ACHN (cell line): ENCODE measurements at places on chromosomes 12 and 14.

GRCh38 chr14:22513066-22513812, 75.8 kb downstream of the DAD1 start:
- no peak for DNase-seq

- no peak for DNase-seq
These were observed 3.5 kb downstream of the RAB15 start for GRCh38 chr14:64968651-64969050.

DNA sequence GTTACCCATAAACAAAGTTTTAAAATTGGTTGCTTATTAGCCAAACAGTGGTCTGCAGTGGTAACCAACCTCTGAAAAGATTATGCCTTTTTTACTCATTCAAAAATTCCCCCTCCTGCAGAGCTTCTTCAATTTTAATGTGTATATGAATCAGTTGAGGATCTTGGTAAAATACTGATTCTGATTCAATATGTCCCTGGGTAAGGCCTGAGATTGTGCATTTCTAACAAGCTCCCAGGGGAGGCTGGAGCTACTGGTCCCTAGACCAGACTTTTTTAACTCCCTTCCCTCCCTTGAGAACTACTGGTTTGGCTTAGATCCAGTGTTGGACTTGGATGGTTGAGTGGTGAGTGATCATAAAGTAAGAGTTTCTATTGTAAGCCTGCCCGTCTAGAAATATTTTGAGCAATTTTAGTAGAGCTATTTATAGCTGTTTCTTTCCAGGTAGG, 90.2 kb downstream of the FUT8 start:
- peak; percentile 79 for DNase-seq

GRCh38 chr12:91609283-91609682, 426.7 kb upstream of the DCN start:
- no peak for DNase-seq

DNA sequence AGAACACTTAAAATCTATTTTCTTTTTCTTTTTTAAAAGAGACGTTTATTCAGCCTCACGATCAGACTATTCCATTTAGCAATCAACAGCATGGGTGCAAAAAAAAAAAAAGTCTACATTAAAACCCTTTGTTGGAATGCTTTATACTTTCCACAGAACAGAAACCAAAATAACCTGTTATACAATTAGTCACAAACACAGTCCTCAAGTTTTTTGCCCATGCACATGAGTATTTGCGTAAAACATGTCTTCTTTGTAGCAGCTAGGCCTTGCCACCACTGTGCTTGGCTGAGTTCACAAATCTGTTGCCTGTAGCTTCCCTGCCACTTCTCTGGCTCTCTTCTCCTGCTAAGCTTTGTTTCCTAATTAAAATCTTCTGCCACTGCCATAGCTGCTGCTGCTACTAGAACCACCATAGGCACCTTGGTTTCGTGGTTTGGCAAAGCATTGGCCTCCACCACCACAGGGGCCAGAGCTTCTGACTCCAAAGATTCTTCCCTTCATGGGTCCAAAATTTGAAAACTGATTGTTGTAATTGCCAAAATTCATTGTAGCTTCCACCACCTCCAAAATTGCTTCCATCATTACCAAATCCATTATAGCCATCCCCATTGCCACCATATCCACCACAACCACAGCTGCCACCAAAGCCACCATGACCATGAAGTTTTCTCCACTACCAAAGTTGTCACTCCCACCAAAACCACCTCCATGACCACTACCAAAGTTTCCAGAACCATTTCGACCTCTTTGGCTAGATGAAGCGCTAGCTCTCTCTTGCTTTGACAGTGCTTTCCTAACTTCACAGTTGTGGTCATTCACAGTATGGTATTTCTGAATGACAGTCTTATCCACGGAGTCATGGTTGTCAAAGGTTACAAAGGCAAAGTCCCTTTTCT, 38.1 kb downstream of the KLRG1 start:
- no peak for DNase-seq

DNA sequence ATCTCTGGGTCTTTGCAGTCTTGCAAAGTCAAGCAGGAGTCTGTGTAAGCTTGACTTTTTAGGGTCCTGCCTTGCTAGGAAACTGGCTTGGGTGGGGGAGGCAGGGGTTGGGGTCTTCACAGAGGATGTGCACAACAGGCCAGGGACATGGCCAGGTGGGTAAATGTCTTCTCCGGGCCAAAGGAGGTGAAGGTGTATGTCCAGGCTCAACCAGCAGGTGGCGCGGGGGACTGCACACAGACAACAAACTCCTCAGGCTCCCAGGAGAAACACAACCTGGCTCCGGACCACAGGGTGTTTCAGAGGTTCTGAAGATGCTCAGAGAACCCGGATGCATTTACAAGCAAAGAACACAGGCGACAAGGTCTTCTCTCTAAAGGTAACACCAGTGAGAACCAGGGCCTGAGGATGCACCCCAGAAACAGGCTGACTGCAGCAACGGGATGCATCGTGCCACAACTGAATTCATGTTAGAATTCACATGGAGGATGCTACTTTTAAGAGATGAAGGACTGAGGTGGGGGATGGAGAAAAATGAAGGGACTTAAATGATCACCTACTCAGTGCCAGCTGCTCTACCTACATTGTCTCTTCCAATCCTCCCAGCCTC, 56.0 kb downstream of the PLEKHG3 start:
- DNase-seq: peak; percentile 44

DNA sequence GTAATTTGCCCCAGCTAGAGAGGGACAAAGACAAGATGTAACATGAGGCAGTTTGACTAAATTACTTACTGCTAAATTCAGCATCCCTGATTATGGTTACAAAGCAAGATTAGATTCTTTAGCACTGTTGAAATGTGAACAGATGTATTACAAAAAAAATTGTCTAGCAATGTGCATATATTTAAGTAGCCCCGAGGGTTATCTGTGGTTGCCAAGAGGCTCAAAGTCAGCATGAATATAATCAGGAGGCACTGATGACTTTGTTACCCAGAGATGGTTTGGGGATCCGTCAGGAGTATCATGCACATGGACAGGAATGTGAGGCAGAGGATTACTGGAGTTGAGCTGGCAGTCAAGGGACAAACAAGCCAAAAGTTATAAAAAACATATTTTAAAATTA, 356.9 kb upstream of the CCDC196 start:
- no peak for DNase-seq

DNA sequence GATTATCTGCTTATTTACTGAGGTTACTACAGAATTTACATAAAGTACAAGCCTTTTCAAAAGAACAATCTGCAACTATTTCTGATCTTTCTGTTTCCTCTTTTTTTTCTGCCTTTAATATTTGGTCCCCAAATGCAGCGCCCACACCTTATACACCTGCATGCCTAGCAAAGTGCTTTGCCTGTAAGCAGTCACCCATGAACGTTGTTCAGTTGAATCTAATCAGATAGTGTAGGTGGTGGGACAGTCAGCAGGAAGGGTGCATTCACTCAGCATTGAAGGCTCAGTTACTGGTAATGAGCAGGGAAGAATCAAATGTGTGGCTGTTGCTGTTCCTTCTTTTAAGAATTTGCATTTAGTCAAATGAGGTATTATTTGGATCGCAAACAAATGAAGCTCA, 108.4 kb downstream of the GPR135 start:
- no peak for DNase-seq
